H1 (cell line): ENCODE measurements at places on chromosomes 2 and 18. TPM values are rescaled to one million over a fixed set of nuclear protein-coding genes. Genes with fewer than 3 reads are reported as not detected.
A peak's percentile ranks its signal among the peaks of the same experiment; 100 is the strongest.

GRCh38 chr2:241639385-241639784, 1.9 kb downstream of the ATG4B start:
- peaks cover 8% of the 10 kb centered on the region for H3K4me1 ChIP-seq
- no peak overlapping the region for H3K27ac ChIP-seq
- H3K4me3 ChIP-seq, result no peak overlapping the region
- DNase-seq, result no peak

Gene MGAT4A
- 7.3 and 7.7 TPM in 2 replicates for total RNA-seq

Gene GDF7
- 0.04 and 0.06 TPM in 2 replicates for total RNA-seq

Gene FMNL2
- total RNA-seq, result 45.1 and 45.9 TPM in 2 replicates

DNA sequence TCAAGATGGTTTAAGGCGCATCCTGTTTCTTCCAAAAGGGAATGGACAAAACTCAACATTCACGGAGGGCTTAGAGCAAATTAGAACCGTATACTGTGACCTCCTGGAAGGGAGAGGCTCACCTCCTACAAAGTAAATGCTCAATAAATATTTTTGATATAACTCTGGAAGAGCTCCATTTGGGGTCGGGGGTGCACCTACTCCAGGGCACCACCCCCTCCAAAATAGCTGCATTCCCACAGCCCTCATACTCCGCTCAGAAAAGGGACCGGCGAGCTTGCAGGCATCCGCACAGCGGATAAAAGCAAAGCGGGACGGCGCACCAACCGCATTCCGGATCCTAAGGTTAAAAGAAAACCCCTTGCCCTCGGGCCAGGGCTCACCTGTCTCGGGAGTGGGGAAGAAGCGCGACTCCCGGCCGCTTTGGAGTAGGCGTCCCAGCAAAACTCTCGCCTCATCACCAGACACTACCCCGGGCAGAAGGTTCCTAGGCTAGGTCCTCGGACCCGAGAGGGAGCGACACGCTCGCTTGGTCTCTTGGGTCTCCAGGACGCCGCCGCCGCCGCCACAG, 378 bp downstream of the WDPCP start:
- peak overlapping the region; percentile 87 for H3K4me3 ChIP-seq
- peaks cover 16% of the 10 kb centered on the region for H3K36me3 ChIP-seq
- peak overlapping the region; percentile 46; the same call in 1 of the 2 replicates for H3K27ac ChIP-seq

DNA sequence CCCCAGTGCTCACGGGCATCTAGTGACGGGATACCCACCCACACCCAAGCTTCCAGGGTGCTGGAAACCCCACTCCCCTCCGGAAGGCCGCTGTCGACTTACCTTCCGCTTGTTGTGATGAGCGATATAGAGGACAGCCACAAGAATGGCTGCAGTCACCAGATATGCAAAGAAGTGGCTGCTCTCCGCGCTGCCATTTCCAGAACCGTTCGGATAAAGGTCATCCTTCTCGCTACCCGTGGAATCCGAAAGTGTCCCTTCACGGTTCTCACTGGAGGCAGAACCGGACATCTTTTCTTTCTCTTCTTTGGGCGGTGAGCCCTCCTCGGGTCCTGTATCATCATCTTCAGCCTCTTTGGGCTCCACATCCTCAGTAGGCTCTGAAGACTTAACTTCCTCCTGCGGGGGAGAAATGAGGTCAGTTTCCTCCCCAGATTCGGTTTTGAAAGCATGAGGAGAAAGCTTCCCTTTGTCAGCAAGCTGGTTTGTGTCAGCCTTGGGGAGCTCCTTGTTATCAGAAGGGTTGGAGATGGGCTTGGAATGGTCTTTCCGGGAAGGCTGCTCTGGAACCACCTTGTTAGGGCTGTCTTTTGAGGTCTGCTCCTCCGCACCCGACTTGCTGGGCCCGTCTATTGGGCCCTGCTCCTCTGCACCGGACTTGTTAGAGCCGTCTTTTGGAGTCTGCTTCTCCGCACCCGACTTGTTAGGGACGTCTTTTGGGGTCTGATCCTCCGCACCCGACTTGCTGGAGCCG, 1.2 kb downstream of the TGOLN2 start:
- no peak overlapping the region for H3K27ac ChIP-seq
- DNase-seq, result no peak
- peaks cover 16% of the 10 kb centered on the region for H3K36me3 ChIP-seq
- peaks cover 6% of the 10 kb centered on the region for H3K4me1 ChIP-seq
- no peaks in the 10 kb centered on the region; the same call in 1 of the 2 replicates for H3K27me3 ChIP-seq

Gene PDCD1
- 0.48 and 0.73 TPM in 2 replicates for total RNA-seq

Gene INHA
- 0.65 and 0.73 TPM in 2 replicates for total RNA-seq

Gene IL1F10
- total RNA-seq, result not detected in 2 replicates

DNA sequence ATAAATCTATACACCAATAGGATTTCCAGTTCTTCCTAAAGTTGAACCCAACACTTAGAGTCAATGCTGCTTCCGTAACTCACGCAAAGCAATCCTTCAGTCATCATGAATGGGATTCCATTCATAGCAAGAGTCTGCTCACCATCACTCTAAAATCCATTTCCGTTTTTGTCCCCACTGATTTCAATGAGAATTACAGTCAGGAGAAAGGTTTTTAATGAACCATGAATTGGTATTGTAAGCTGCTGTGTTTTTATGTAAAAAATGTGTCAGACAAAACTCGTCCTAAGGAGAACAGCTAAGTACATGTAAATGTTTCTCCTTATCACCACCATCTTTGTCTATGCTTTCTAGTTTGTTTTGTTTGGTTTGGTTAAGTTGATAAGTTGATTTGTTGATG, 391.5 kb downstream of the IRS1 start:
- no peaks in the 10 kb centered on the region for H3K36me3 ChIP-seq
- no peaks in the 10 kb centered on the region for H3K4me1 ChIP-seq
- H3K27me3 ChIP-seq, result no peaks in the 10 kb centered on the region
- H3K27ac ChIP-seq, result no peak overlapping the region
- no peak for DNase-seq
- no peak overlapping the region for H3K4me3 ChIP-seq

Gene NLRC4
- total RNA-seq, result not detected in 2 replicates

- no peaks in the 10 kb centered on the region for H3K27me3 ChIP-seq
Observed at GRCh38 chr2:182281276-182281675, 145.6 kb downstream of the PDE1A start.

Gene NR4A2
- 1.4 and 1.7 TPM in 2 replicates for total RNA-seq

GRCh38 chr2:226622484-226622883, 177.1 kb downstream of the IRS1 start:
- H3K27me3 ChIP-seq, result no peaks in the 10 kb centered on the region
- no peaks in the 10 kb centered on the region for H3K4me1 ChIP-seq
- no peak for DNase-seq
- no peak overlapping the region for H3K4me3 ChIP-seq
- H3K27ac ChIP-seq, result no peak overlapping the region
- no peaks in the 10 kb centered on the region for H3K36me3 ChIP-seq

- H3K27ac ChIP-seq, result no peak overlapping the region
- no peaks in the 10 kb centered on the region for H3K36me3 ChIP-seq
- DNase-seq, result no peak
- H3K27me3 ChIP-seq, result no peaks in the 10 kb centered on the region
- H3K4me1 ChIP-seq, result peaks cover 2% of the 10 kb centered on the region; the same call in 1 of the 2 replicates
Observed at GRCh38 chr2:235908826-235909225, 259.4 kb downstream of the GBX2 start.

Gene SLC16A14
- total RNA-seq, result 1.8 and 2.1 TPM in 2 replicates

GRCh38 chr18:58609536-58609993, 19.3 kb downstream of the ALPK2 start:
- H3K27me3 ChIP-seq, result no peaks in the 10 kb centered on the region
- no peak for DNase-seq
- no peak overlapping the region for H3K27ac ChIP-seq

DNA sequence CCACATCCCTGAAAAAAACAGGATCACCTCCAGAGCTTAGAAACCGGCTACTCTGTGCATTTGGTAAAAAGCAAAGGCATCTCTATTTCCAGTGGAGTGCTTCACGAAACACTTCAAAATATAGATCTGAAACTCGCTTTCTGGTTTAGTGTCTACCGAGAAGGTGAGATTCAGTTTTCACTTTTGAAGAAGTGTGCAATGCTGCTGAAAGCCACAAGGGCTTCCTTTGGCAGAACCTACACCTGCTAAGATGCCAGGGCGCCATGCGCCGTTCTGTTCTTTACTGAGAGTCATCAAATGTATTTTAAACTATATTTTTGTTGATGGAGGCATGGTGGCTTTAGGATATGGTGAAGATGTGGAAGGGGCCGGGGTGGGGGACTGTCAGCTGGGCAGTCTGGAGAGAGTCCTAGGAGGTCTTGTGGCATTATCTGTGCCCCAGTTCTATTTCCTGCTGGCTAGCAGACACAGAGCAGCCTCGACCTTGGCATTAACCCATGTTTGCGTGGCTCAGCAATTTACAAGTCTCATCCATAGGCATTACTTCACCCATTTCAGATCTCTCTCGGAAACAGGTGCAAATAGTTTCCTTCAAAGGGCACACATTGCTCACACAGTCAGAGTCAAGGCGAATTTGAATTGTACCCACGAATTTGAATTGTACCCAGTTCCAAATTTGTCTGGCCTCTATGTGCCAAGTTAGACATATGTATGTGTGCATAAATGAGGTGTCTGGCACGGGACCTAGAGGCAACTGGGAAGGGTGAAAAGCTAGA, 46.7 kb upstream of the KCNF1 start:
- H3K4me3 ChIP-seq, result no peak overlapping the region
- H3K36me3 ChIP-seq, result no peaks in the 10 kb centered on the region
- DNase-seq, result no peak
- no peaks in the 10 kb centered on the region for H3K27me3 ChIP-seq

Gene GULP1
- total RNA-seq, result 130 and 139 TPM in 2 replicates

DNA sequence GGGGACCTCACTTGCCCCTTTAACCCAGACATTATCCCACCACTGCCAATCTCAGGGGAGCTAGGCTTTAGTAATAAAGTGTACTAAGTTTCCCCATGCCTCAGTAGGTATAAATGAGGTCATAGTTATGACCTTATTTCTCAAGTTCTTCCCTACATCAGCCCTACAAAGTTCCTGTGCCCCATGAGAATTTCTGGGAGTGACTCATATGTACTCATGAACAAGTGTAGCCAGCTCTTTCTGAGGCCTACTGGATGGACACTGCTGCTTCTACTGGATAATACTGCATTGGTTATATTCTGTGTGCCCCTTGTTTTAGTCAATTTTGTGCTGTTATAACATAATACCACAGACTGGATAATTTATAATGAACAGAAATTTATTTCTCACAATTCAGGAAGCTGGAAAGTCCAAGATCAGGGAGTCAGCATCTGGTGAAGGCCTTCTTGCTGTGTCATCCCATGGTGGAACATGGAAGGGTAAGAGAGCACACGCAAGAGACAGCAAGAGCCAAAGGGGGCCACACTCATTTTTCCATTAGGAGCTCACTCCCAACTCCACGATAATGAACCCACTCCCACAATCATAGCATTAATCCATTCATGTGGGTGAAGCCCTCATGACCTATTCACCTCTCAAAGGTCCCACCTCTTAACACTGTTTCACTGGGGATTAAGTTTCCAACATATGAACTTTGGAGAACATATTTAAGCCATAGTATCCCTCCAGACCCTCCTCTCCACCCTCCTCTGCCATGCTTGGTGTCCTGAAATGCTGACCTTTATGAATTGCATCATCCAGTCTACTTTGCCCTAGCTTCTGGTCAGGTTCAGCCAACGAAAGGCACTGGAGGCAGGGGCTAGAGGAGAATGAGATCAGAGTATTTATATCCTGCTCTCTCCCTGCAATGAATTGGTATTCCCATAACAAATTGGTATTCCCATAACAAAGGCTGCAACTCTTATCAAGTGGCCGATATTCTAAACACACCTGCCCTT, 25.4 kb upstream of the ST3GAL5 start:
- H3K27ac ChIP-seq, result no peak overlapping the region
- no peaks in the 10 kb centered on the region for H3K4me1 ChIP-seq
- no peaks in the 10 kb centered on the region for H3K27me3 ChIP-seq
- no peaks in the 10 kb centered on the region for H3K36me3 ChIP-seq
- DNase-seq, result no peak

Gene MROH2A
- not detected in 2 replicates for total RNA-seq

DNA sequence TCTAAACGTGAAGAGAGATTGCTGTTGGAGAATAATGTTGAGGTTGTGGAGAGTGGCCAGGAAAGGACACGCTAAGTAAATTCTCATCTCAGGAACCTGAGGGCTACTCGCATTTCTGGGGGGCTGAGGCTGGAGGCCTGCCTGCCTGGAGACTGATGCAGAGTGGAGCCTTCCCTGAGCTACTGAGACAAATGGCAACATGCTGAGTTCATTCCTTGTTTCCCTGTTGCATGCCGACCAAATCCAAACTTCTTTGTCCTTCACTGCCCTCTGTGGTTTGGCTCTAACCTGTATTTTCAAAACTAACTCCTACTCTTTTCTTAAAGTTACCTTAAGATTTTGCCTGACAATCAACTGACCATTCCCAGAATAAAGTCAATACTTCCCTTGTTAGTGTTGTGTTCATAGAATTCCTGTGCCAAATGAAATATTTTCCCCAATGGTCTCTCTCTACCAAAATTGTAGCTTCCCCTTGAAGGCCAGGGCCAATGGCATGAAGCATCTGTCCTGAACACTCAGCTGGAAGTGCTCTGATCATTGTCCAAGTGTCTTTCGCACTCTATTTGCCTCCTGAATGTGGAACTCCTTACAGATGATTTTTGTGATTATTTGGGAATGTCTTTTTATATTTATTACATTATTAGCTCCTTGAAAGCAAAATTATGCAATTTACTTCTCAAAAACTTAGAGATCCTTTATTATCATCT, 1085.6 kb downstream of the SOCS6 start:
- no peak overlapping the region for H3K27ac ChIP-seq
- no peak overlapping the region for H3K4me3 ChIP-seq
- no peaks in the 10 kb centered on the region for H3K4me1 ChIP-seq
- H3K36me3 ChIP-seq, result no peaks in the 10 kb centered on the region
- no peaks in the 10 kb centered on the region for H3K27me3 ChIP-seq

Gene KATNAL2
- total RNA-seq, result 8.8 and 15.2 TPM in 2 replicates

DNA sequence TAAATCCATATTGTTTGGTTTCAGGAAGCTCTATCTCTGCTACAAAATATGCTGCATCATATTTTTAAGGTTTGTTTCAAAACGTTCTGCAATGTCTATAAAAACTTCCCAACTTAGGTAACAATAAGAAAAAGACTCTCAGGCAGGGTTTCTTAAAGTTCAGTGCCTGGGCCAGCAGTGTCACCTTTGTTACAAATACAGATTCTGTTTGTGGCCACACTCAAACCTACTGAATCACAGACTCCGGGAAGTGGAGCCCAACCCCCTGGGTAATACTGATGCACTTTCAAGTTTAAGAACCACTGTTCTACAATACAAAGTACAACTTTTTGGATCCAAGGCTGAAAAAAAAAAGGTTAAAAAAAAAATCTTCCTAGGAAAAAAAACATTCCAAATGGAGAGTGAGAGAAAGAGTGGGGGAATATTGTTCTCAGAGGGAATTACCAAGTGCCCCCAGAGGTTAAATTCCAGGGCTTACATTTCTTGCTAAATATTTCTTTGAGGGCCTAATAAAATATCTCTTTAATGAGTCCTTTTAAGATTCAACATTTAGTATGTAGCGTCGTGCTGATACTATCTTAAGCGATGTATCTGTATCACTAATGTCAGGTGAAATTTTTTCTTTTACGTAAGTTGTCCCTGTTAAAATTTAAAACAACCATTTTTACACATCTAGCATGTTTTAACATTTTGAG, 476.7 kb downstream of the TXNL1 start:
- H3K4me1 ChIP-seq, result no peaks in the 10 kb centered on the region
- H3K27ac ChIP-seq, result no peak overlapping the region
- H3K4me3 ChIP-seq, result no peak overlapping the region
- DNase-seq, result no peak
- no peaks in the 10 kb centered on the region for H3K36me3 ChIP-seq

- H3K27me3 ChIP-seq, result no peaks in the 10 kb centered on the region
- no peaks in the 10 kb centered on the region for H3K4me1 ChIP-seq
- no peak overlapping the region for H3K27ac ChIP-seq
- no peaks in the 10 kb centered on the region for H3K36me3 ChIP-seq
- no peak for DNase-seq
- no peak overlapping the region for H3K4me3 ChIP-seq
Observed at GRCh38 chr18:75154259-75154658, 54.7 kb downstream of the PTGR3 start.
